Amygdala (tissue), 56 donors: ENCODE measurements at places on chromosomes 6 and 20.
A peak's percentile ranks its signal among the peaks of the same experiment; 100 is the strongest.

DNA sequence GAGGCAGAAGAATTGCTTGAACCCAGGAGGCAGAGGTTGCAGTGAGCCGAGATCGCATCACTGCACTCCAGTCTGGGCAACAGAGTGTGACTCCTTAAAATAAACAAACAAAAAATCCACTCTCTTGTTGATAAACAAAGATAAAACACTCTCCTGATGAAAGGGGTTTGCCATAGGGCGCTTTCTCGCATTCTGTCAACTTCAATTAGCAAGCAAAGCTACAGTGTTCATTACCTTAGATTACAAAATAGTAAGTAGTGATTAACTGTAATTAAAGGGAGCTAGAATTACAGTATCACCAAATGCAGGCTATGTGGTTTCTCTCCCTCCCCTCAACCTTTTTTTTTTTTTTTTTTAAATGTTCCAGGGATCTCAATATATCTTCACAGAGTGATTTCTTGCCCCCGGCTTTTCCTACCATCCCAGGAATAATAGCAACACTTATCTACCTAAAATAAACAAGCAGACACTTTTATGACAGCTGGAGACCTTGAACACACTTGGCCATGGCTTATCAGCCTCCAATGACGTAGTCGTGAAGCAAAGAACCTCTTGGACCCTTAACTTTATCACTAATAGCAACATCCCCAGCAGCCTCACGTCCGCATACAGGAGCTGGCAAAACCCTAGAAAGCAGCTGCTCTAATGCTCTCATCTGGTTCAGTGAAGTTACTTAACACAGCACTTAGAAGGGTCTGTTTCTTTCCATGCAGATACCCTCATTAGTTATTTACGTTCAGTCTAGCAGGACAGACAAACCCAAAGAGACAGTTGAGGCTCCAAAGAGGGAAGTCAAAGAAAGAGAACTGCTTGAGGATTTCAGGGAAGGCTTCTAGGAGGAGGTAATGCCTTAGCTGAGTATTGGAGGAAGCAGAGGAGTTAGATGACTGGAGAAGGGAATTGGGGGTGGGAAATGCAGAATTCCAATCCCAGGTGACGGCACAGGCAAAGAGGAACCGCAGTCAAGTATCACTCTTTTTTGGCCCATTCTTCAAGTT, 37.9 kb upstream of the NEDD9 start:
- no peak for DNase-seq

- DNase-seq: no peak
Observed at GRCh38 chr6:51842804-51843378, 244.5 kb downstream of the PKHD1 start.

DNA sequence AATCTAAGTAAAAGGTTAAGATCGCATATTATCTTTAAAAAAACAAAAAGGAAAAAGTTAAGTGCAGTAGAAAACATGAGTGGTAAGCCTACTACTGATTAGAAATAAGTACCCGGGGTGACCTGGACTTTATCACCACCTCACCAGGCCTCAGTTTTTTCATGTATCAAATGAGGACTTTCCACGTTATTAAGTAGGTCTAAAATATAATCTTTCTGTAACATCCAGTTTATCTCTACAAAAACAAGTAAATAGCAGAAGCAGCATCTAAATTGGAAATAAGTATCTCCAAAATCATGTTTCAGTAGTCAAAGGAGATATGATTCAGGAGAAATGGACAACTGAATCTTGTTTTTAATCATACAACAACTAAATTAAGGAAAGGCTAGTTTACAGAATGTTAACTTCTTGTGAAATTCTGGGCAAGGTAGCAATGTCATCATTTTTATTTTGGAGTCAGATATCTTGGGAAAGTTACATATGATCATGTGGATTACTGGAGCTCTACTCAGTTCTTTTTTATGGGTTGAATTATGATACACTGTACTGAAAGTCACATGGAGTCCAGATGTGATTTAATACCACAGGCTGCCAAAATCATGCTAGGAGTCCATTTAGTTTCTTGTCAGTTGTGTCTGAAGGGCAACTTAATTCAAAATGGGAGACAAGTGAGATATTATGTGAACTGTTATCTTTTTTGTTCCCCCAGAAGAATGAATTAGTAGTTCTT, 114.7 kb upstream of the PRL start:
- no peak for DNase-seq

DNA sequence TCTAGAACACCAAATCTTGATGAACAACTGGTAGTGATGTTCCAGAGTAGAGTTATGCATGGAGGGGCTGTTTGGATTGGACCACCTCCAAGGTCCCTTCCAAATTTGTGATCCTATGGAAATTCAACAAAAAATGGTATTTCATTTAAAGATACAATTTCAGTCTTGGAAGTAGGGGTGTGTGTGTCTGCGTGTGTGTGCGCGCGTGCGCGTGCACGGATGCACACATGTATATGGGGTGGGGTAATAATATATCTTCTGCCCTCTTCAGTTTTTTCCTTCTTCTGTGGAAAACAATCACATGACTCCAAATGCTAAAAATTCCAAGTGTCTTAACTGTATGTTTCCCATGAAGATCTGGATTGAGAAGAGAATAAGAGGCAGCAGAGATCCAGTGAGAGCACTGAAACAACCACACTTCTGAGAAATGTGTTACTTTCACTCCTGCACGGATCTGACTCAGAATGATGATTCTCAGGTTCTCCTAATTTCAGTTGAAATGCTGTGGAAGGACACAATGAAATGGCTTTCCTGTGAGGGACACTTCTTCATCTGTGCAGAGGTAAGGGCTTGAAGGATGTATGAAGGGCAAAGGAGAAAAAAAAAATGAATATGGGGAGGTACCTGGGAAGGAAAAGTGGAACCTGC, 10.6 kb upstream of the IL17F start:
- DNase-seq: no peak

DNA sequence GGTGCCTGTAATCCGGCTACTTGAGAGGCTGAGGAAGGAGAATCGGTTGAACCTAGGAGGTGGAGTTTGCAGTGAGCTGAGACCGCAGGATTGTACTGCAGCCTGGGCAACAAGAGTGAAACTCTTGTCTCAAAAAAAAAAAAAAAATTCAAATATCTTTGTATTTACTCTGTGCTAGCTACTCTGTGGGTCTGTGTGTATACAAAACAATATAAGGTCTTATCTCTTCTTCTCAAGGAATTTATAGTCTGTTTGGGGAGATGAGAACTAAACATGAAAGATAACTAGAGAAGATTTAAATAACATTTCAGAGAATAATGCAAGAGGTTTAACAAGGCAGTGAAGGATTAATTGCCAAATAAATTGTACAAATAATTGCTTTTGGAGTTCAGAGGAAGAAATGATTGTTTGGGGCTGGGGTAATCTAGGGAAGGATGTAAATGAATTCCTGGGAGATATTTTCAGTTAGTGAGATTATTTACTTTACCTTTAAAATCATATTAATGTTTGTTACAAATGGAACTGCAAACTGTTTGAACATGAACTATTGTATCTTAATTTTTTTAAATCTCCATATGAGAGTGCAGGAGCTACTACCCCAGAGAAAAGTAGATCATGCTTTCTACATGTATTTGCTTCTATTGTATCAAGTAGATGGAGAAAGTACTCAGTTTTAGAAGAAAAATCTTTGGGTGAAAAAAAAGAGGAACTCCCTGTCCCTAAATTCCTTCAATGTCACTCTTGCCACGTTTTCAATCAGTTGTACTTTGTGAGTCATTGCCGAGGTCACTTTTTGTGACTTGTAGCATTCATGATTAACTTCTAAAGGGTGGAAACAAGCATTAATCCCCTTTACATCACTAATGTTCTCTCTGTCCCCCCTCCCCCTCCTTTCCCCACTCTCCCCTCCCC, 39.0 kb downstream of the NCOA3 start:
- no peak for DNase-seq

- no peak for DNase-seq
Observed at GRCh38 chr6:140061110-140062042, 686.9 kb upstream of the CITED2 start.

- no peak for DNase-seq
Observed at GRCh38 chr20:46749147-46749546, 39.7 kb downstream of the SLC2A10 start.

DNA sequence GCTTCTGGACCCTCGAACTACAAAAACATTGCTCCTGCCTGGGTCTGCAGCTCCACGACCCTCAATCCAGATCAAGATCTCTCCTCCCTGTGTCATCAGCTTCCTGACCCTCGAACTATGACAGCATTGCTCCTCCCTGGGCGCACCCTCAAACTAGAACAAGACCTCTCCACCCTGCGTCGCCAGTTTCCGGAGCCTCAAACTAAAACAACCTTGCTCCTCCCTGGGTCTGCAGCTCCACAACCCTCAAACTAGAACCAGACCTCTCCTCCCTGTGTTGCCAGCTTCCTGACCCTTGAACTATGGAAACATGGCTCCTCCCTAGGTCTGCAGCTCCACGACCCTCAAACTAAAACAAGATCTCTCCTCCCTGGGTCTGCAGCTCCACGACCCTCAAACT, 339.7 kb upstream of the SULF2 start:
- DNase-seq: no peak

DNA sequence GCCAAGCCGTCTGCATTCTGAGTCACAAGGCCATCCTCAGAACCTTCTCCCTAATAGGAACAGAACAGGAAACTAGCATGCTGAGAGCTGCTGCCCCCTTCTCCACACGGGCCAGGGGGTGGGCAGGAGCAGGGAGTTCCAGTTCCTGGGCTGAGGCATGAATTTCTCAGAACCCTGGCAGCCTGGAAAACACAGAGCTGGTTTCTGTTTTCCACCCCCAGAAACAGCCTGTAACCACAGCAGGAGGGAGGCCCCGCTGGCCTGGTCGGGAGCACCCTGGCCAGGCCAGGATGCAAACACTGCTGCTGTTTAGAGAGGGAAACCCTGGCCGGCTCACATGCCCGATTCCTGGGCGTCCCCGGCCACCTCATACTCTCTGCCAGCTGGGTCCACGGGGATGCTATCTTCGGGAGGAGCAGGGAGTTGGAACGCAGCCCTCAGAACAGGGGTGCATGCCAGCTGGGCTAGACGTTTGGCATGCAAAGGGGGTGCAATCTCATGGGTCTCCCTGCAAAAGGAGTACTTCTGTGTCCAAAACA, 130.1 kb downstream of the NFATC2 start:
- peak; percentile 13 for DNase-seq

GRCh38 chr6:75290136-75290945, 5.7 kb upstream of the TMEM30A start:
- peak; percentile 37 for DNase-seq

GRCh38 chr6:158760618-158761250, 58.4 kb downstream of the EZR start:
- DNase-seq: no peak

GRCh38 chr6:136250686-136251008, 536 bp upstream of the MTFR2 start:
- no peak for DNase-seq

DNA sequence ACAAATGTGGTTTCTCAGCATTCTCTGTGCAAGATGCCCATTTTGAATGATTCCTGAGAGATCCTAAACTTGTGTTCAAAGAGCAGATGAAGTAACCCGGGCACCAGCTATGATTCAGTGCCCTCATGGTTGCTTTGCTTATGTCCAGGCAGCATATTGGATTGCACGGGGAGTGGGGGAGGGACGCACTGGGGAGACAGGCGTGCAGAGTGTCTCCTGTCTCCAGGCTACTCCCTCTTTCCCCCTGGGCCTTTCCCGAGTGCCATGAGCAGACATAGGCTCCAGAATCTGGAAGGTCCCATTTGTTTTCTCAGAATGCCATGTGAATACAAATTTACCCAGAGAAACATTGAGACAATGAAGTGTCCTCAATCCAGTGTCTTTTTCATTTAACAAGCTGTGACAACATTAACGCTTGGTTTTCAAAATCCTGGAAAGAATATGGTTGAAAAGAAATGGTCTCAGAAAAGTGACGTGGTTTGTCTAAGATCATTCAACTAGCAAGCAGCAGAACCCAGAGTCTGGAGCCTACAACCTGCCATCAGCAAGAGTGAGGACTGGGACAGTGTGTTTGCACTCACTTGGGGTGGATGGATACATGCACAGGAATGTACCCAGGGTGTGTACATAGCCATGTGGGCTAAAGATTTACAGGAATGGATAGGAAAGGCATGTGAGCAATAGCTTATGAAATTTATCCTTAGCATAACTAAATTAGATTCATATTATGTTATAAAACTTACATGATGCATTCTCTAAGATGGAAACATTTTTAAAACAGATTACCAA, 4.2 kb downstream of the SYNDIG1 start:
- peak; percentile 12 for DNase-seq

- no peak for DNase-seq
Observed at GRCh38 chr6:43301081-43301870, 3.2 kb downstream of the SLC22A7 start.

GRCh38 chr6:88848870-88849269, 114.5 kb downstream of the RNGTT start:
- no peak for DNase-seq
